Suppressor macrophage (primary cell): ENCODE measurements at places on chromosomes 7 and 10.

DNA sequence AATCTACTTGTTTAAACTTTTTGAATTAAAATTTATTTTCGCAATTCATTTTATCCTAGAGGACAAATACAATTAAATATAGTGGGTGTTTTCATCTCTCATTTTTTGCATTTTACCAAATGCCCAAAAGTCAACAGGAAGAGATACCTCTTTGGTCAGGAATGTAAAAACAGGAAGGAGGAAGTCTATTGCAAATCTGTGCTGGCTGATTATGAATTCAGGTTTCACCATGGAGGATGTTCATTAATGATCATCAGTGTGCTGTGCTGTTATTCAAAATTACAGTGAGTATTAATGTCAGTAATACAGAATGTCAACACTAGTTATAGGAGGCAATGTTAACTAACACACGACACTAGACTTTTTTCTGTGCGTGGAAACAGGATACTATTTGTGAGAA, 24.7 kb downstream of the EXOC6 start:
- DNase-seq: peak; percentile 13

DNA sequence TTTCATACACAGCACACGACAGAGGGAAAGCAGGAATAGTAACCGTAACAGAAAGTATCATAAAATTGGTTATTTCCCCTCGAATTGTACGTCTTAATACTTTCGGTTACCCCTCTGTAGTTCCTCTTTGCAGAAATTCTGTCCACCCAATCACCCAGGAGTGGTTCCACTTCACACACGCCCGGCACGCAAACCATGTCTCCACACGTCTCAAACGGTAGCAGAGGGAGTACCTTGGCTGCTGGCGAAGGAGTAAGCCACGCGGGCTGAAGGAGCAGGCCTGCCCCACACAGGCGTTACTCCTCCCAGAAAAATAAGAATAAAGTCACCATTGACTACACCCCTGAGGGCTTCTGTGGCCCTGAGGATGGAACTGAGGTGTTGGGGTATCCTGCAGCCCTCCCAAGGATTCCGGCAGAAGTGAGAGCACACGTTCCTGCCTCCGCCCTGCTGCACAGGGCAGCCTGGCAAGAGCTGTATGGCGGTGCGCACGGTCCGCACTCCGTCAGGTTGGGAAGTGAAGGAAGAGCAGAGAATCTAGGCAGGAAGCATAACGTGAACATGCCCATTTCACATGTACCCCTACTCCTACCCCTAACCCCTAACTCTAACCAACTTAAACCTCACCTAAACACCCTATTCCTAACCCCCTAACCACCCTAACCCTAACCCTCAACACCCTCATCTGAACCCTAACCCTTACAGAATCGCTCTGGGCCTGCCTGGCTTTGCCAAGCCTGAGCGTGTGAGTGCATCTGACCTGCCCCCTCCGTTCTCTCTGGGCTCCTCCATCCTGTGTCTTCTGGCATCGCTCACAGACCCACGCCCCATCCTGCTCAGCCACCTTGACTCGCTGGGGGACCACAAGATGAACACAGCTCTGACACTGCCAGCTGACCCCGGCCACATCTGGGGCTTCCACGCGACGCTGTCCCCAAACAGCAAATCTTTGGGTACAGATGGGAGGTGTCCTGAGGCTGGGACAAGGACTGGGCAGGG, 18.2 kb downstream of the GPR146 start:
- peak; percentile 84 for DNase-seq

DNA sequence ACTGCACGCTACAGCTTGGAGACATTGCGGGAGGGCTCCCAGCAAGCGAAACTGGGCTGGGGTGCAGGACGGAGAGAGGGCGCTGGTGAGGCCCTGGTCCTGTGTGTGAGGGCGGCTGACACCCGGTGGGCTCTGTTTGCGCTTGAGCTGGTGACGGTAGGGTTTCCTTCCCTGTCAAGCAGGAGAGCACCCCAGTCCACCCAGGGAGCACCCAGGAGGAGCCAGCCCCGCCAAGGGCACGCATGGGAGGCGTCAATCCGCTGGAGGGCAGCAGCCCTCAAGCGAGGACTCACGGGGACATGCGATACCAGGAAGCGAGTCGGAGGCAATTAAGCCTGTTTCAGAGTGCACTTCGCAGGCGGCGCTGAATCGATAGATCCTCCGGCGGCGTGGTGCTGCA, 109.4 kb downstream of the MAD1L1 start:
- no peak for DNase-seq

- DNase-seq: no peak
Measured at GRCh38 chr10:131905603-131906268, 4.9 kb downstream of the PPP2R2D start.

- DNase-seq: no peak
Measured at GRCh38 chr7:25520017-25520416, 291.7 kb upstream of the NPVF start.

DNA sequence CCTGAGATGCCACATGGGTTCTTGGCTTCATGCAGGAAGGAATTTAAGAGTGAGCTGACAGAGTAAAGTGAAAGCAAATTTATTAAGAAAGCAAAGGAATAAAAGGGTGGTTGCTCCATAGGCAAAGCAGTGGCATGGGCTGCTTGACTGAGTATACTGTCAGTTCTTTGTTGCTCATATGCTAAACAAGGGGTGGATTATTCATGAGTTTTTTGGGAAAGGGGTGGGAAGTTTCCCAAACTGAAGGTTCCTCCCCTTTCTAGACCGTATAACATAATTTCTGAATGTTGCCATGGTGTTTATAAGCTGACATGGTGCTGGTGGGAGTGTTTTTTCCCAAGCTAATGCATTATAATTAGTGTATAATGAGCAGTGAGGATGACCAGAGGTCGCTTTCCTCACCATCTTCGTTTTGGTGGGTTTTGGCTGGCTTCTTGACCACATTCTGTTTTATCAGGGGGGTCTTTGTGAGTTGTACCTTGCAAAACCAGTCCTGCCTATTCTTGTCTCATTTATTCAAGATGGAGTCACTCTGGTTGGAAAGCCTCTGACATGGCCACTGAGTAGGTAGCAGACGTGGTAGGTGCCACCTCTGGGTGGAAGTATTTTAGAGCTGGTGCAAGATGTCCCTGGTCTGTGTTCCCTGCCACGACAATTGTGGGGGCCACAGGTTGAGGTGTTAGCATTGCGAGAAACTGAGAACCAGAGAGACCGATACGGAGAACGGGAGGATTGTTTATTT, 107.5 kb upstream of the SDK1 start:
- no peak for DNase-seq

- no peak for DNase-seq
Measured at GRCh38 chr7:73649576-73649975, 18.1 kb upstream of the VPS37D start.

- DNase-seq: no peak
Measured at GRCh38 chr10:45513551-45513950, 139.5 kb downstream of the ALOX5 start.

GRCh38 chr10:61052469-61053205, 108.7 kb upstream of the RHOBTB1 start:
- DNase-seq: no peak

DNA sequence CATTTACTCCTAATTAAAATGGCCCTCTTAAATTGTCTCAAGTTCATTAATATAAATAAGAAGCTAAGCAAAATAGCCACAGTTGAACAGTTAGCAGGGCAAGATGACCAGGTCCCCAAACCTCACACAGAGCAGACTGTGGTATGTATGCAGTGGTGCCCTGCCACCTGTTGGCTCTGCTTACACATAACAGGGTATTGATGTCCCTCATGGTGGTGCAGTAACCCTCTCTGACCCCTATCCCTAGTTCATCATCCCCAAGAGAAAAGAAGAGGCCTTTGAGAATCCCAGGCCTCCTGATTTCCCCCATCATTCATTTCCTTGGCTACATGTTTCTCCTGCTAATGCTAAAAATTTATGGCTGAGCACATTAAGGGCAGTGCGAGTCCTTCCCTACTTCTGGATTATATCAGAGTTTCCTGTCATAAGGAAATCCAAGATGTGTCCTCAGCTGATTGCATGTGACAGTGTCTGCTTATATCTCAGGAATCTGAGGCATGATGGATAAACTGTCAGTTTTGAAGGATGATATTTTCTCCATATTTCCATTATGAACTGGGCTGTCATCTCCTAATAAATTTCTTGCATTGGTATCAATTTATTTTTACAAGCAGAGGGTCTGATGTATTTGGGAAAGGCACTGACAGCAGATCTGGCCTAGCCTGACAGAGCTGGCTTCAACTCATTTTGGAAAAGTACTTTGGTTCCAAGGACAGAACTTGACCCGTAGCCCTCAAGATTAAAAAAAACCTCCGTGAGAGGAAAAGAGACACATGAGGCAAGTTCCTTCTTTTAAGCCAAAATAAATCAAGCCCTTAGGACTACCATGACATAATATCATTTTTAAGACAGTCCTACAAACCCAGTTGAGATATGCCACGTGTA, 880.6 kb downstream of the LRMDA start:
- DNase-seq: peak; percentile 69

- no peak for DNase-seq
Measured at GRCh38 chr7:150944066-150945042, 33.8 kb downstream of the KCNH2 start.

DNA sequence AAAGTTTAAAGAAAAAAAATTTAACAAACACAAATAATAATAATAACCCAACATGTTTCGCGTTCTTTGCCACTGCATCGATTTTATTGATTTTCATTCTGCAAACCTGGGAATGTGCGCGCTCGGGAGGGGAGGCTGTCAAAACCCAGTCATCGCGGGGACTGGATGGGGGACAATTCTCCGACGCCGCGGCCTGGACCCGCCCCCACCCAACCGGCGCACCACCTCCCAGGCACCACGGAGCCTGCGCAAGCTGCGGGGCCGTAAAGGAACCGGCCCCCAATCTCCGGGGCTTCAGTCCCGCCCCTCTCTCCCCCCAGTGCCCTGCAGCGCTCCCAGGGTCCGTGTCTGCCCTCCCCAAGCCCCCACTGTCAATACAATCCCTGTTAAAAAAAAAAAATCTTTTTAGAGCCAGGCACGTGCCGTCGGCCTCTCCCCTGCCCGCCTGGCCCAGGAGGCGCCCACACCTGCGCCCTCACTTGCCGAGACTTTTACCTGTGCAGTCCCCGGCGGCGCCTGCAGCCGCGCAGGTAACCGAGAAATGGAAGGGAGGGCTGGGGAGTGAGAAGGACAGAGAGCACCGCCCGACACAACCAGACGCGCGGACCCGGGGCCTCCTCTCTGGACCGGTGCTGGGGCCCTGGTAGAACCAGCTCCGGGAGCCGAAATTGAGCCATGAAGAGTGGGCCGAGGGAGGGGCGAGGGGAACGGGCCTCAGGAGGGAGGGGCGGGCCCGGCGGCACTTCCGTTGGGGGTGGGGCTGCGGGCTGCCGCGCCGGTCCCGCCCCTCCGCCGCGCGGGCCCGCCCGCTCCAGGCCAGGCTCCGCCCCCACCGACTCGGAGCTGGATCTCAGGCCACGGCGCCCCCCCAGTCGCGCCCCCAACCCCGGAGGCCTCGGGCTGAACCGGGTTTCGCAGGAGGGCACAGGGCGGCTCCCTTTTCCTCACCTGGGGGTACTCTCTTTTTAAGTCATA, 7.6 kb upstream of the ZNF503 start:
- peak; percentile 86 for DNase-seq

DNA sequence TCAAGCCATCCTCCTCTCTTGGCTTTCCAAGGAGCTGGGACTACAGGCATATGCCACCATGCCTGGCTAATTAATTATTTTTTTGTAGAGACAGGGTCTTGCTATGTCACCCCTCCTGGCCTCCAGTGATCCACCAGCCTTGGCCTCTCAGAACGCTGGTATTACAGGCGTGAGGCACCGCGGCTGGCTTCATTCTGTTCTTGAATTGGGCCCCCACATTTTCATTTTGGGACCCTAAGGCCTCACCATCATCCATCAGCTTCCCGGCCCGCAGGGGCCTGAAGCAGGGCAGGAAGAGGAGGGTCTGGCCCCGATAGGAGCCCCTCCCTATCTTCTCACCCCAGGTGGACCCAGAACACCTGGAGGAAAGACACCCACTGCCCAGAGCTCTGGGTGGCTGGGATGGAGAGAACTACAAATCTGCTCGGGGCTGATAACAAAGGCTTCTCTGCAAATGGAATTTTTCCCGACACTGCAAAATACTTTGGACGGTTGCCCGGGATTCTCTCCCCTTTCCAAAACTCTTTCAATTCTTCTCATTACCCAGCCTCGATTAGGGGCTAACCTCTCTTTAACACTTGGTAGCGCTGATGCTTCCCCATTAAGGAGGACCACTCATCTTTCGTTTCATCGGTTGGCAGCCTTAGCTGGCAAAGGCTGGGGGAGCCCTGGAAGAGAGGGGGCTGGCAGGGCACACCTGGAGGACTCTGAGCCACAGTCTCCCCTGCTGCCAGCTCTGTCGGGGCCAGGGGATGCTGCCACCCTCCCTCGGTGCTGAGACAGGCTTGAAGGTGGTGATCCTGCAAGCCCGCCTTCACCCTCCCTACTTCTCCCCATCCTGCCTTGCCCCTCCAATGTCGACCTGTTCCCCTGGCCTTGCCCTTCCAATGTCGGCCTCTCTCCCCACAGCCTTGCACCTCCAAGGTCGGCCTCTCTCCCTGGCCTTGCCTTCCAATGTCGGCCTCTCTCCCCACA, 81.0 kb upstream of the GNA12 start:
- DNase-seq: no peak

DNA sequence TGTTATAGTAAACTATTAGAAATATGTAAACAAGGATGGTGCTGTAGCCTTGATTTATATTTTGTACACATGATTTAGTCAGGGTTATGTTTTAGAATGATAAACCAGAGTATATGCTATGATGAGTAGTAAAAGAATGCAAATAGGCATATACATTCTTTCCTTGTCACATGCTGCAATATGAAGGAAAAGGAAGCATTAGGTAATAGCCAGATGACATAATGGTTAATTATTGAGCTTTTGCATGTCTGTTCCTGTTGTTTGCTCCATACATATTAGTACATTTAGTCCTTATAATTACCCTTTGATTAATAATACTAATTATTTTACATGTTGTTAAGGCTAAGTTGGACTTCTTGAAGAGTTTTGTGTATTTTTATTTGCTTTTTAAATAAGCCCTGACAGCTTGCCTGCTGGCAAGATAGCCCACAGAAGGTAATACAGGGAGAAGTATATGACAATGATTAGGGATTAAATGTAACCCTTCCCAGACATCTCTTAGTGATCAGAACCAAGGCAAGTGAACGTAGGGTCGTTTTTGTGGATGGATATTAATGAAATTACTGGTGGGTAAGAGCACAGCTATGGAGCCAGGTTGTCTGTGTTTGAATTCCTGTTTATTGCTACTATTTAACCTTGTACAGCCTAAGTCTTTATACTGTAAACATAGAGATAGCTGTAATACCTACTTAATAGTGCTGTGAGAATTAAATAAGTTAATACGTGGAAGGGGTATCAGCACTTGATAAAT, 68.4 kb downstream of the PHTF2 start:
- peak; percentile 60 for DNase-seq

GRCh38 chr10:112810711-112811151, 139.3 kb upstream of the TCF7L2 start:
- DNase-seq: no peak

DNA sequence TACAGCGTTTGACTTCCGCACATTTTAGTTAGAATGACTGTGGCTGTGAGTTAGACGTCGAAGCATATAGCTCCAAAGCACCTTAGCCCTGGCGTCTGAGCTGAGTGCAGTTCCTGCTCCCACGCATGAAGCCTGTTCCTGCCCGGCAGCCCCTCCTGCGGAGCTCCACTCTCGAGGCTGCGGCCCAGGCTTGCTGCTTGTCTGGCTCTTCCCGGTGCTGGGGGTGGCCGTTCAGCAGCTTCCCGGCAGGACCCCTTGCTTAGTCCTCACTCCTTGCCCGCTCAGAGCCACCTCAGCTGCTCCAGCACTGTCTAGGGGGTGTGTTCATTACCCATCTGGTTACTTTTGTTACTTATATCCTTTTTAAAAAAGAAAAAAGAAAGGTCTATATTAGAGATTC, 88.1 kb upstream of the DNAJB6 start:
- DNase-seq: no peak
